8988T (cell line): ENCODE measurements at places on chromosomes 7 and 10.

DNA sequence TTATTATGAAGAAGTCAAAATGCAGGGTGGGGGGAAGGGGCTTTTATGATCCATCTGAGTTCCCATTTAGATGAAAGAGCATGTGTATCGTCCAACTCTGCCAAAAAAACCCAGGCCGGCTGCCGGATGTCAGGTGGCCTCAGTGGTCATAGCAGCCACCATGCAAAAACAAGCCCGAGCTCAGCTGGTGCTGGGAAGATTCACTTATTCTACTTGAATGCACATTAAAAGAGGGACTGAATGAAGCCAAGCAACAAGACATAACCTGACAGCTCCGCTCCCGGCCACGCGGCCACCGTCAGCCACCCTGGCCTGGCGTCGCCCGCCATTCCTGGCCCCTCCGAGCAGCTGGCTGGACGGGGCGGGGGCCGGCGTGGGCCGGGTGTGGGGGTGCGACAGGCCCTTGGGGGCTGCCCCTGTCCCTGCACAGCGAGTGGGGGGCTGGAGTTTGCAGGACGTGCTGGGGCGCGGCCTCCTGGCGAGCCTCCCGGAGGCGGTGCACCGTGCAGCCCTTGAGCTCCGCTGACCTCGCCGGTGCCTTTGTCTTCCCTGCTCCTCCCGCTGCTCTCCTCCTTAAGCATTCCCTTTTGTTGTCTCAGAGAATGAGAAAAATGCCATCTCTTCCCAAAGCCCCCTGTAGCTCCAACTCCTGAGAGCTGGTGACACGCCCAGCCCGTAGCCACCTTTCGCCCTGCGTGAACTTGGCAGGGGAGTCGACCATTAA is 67.8 kb downstream of the EBF3 start:
- no peak for DNase-seq

DNA sequence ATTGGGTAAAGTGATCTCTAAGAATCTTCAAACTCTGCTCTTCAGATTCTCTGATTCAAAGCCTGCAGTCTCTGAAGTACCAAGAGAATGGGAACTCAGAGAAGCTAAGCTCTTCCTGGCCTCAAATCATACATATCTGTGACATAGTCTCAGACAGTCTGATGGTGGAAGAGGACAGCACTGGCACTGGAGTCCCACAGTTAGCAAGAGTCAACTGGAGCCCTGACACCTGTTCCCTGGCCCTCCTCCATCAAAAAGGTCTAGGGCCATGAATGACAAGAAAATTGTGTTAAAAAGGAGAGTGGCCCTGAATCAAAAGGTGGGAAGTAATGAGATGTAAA is 37.7 kb downstream of the PRSS2 start:
- no peak for DNase-seq

- DNase-seq = no peak
Measured at GRCh38 chr7:1418505-1419309, 40.6 kb downstream of the MICALL2 start.

- DNase-seq = no peak
Measured at GRCh38 chr10:3054851-3055199, 12.5 kb upstream of the PFKP start.
